ENCODE measurements at places on chromosomes 6 and 20.

DNA sequence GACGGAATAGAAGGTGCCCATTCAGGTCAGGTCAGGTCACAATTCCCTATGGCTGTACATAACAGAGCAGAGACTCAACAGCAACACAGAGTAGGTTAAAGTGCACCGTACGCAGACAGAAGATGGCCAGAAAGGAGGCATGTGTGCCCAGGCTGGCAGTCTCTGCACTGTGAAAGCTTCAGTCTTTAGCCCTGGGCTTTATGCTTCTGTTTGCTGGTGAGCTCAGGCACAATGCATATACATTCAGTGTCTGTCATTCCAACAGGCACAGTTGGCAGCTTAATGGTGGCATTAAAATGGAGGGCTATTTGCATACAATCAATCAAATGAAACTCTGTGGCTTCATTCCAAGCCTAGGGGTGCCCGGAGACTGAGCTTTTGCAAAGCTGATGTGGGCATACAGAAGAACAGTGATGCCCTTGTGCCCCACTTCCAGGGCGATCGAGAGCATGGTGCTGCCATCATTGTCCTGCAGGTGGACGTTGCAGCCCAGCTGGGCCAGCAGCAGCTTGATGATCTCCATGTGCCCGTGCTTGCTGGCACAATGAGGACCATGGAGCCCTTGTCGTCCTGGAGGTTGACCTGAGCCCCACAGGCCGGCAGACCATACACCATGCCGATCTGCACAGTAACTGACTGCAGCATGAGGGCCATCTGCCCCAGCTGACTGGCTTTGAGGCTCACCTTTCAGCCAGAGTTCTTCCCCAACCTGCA, 22.4 kb downstream of the TRMT6 start:
- no peak for DNase-seq

GRCh38 chr6:129621252-129621651, 88.7 kb downstream of the ARHGAP18 start:
- no peak for DNase-seq

- DNase-seq: no peak
Observed at GRCh38 chr6:72704979-72705378, 83.1 kb downstream of the KCNQ5 start.

GRCh38 chr6:104428184-104428583, 431.5 kb downstream of the HACE1 start:
- DNase-seq: no peak

DNA sequence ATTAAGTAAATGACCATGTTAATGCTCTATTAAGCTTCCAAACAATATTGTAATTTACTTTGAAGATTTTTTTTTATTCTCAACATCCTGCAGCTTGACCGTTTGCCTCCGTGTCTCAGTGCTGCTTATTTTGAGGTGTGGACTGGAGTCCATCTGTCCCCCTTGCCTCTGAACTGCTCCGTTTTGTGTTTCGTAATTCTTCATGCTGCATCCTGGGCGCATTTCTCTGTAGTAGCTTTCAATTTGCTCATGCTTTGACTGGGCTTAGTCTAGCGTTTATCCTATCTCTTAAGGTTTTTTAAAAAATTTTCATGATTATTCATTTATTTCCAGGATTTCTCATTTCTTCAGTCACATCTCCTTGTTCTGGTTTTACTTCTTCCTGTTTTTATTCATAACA, 37.8 kb downstream of the PTPN1 start:
- DNase-seq: no peak

DNA sequence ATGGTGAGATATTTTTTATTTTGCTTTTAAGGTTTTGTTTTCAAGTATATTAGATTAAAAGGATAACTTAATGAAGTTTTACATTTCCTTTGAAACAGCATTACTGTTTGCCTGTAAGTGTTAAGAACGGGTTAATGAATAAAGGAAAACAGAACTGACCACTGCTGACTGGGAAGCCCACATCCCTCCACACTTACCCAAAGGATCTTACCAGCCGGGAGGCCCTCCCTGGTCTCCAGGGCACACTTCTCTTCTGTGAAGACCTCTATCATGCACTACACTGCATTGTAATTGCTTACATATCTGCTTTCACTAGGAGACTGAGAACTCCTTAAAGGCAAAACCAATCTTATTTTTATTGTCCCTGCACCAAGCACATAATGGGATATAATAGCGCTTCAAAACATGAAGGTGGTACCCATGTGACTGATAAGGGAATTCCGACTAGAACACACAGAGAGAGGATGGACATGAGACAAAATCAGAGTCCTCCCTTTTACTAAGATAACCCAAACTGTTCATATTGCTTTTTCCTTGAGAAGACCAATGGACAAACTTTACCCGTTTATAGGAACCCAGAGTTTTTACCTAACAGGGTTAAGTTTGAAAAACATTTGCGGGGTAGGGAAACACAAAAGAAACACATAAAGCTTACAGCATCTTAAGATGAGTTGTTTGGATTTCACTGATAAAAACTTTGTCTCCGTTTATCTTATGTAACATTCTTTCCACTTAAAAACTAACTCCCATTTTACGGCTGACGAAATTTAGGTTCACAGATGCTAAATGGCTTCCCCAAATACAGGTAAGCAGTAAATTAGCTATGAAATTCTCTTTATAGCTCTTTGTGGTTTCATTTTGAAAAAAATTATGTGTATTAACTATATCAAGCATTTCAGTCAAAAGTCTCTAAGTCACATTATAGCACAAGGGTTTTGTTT, 8.7 kb downstream of the EZR start:
- no peak for DNase-seq

DNA sequence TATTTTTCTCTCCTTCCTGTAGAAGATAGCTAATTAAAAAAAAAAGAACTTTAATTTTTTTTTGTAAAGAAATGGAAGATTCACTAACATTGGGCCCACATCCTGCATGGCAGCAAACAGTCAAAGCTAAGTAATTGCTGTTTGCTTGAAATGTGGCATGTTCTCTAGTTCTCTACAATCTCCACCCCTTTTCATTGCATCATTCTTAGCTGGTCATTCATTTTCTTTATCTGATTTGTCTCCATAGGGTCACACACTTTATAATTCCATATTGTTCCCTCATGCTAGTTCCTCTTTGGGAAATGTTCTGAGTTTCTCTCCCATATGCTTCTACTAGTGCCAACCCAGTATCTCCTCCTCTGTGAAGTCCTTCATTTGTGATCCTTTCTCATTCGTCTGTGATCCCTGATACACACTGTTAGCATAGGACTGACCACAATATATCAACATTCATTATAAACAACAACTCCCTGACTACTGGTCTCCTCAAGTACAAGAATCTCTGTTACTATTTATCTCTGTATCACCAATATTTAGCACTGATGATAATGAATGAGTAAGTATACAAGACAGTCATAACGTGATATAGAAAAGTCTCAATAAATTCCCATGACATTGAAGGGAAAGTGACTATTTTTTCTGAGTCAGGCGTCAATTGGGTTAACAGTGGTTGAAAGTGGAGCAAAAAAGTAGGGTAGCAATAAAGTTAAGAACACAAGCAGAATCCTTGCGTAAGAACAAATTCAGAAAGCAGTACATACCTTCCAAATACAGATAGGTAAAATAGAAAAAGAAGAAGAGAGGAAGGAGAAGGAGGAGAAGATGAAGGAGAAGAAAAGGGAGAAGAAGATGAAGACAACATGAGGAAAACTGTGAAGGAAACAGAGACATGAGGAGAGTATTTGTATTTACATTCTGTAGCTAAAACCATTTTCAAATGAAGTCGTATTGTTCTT, 33.2 kb upstream of the MYB start:
- no peak for DNase-seq

- no peak for DNase-seq
Observed at GRCh38 chr6:2708456-2708855, 42.3 kb downstream of the MYLK4 start.

- no peak for DNase-seq
Observed at GRCh38 chr6:112683926-112684325, 336.8 kb downstream of the RFPL4B start.

DNA sequence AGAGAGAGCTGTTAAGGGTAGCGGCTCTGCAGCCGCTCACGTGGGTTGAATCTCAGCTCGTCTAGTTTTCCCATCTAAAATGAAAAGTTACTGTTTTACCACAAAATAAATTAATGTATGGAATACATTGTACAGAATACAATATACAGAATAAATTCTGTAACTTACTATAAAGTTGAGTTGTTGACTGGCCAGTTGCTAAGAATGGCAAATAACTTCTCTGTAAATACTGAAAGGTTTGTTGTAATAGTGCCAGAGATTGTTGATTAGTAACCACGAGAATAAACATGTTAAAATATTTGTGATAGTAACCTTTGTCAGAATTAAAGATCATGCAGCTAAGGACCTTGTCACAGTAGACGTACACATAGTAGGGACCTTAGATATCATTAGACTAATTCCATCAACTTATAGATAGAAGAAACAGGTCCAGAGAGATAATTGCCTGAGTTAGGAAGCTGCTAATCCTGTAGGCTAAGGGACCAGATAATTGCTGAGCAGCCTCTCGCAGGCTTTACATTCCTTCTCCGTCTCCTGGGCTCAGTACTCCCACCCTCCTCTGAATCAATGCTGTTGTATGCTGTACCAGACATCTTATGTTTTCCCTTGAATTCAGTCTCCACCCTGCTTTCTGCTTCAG, 544 bp upstream of the NRM start:
- no peak for DNase-seq

- DNase-seq: peak; percentile 68
Observed at GRCh38 chr20:33862709-33863403, 51.7 kb downstream of the CHMP4B start.

- DNase-seq: no peak
Observed at GRCh38 chr6:56406276-56407269, 159.2 kb upstream of the COL21A1 start.

GRCh38 chr6:3841711-3842565, 7.2 kb upstream of the FAM50B start:
- peak; percentile 79 for DNase-seq

DNA sequence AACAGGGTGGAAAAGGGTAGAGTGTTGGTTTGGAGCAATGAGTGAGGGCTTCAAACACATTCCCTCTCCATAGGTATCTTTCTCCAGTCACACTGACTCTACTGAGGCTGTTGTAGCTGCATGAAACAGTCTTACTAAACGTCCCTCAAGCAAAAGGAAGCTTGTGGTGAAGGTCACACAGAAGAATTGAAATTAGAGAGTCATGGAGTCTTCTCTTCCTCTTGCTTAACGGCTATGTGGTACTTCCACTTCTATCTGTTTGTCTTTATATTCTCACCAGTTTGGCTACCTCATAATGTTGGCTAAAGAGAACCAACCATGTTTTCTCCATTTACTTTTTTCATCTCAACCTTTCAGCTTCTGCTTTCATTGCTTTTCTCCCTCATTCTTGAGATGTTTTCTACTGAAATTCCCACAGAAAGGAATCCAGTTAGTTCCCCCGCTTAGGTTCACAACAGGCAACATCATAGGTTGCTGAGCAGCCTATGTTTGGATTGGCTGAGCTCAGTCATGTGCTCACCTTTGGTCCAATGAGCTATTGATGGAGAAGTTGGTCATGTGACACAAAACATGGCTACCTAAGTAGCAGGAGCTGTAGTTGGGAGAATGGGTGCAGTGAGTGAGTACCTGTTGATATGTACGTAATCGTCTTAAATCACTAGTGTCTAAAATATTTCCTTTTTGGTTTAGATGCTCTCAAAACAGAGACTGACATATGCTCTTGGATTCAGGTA, 99.8 kb downstream of the SNAP25 start:
- no peak for DNase-seq

- DNase-seq: no peak
Observed at GRCh38 chr20:43984587-43984986, 69.9 kb downstream of the TOX2 start.

- DNase-seq: no peak
Observed at GRCh38 chr6:134754013-134754690, 195.7 kb downstream of the ALDH8A1 start.

DNA sequence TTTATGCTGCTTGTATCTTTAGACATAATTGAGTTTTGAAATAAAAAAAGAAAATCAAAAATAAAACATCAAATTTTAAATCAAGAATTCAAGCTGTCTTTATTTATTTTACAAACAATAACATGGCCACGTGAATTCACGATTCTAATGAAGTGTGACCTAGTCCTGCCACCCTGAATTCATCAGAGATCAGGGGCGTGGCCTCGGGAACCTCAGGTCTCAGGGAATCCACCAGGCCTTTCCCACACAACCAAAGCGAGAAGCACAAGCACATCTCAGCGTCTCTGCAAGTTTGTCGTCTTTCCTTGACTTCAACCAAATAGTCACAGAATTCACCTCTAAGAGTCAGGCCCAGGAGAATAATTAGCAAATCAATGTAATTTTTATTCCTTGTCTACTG, 107.9 kb downstream of the DACT2 start:
- no peak for DNase-seq

DNA sequence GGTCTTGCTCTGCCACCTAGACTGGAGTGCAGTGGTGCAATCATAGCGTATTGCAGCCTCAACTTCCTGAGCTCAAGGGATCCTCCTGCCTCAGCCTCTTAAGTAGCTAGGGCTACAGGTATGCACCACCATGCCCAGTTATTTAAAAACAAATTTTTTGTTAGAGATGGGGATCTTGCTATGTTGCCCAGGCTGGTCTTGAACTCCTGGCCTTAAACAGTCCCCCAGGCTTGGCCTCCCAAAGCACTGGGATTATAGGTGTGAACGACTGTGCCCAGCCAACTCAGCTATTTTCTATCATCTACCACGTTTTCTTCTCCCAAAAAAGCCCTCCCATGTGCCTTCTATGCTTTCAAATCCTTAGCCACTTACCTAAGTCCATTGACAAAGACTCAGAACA, 243.7 kb upstream of the SOX4 start:
- DNase-seq: no peak

GRCh38 chr20:38137441-38138037, 27.5 kb downstream of the TGM2 start:
- DNase-seq: peak; percentile 3

- no peak for DNase-seq
Observed at GRCh38 chr20:37552415-37552814, 24.7 kb upstream of the BLCAP start.

GRCh38 chr20:22214296-22214695, 370.1 kb downstream of the FOXA2 start:
- no peak for DNase-seq

GRCh38 chr6:95325916-95326315, 251.4 kb upstream of the MANEA start:
- no peak for DNase-seq

GRCh38 chr6:159469443-159469842, 223.6 kb downstream of the SOD2 start:
- DNase-seq: no peak

DNA sequence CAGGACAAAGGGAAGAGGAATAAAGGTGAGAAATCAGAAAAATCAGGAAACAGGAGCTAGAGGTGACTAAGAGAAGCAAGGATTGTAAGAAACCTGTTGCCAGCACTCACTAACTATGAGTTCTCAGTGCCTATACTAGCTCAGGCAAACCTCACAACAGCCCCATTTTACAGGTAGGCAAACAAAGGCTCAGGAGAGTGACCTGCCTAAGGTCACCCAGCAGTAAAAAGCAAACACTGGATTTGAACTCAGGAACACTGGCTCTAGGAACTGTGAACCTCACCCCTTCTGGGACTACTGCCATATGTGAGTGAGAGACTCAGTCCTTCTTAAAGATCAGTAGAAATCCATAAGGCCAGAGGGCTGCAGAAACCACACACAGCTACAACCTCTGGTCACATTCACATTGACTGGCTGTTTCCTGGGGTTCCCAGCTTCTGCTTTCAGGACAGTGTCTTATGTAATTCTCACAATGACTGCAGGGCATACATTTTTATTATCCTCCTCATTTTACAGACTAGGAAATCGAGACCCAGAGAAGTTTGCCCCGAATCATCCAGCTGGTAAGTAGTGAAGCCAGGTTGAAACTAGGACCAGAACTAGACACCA, 80.7 kb upstream of the MAFB start:
- DNase-seq: no peak
